ENCODE measurements at places on chromosomes 1 and 21. TPM values are rescaled to one million over a fixed set of nuclear protein-coding genes. Genes with fewer than 3 reads are reported as not detected.
A peak's percentile ranks its signal among the peaks of the same experiment; 100 is the strongest.

The RUNX3 gene
- 0.17 TPM for total RNA-seq

The NOS1AP gene
- 0.76 TPM for total RNA-seq

DNA sequence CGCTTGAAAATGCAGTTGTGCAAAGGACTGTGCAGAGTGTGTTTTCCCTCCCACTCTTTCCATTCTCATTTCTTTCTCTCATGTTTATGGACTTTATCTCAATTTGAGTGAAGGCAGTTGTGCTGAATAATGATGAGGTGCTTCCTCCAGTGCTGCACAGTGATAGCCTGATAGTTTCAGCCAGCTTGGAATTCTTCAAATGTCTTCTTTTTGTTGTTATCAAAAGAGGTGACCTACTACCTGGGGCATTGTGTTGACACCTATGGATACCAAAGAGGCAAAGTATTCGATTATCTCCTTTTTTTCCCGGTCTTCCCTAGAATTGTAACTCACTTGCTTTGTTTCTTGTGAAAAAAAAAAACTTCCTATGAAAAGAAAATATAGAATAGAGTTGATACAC, 132.6 kb upstream of the ESRRG start:
- no peak for DNase-seq

GRCh38 chr1:62341089-62341488, 21.9 kb upstream of the KANK4 start:
- DNase-seq: no peak

DNA sequence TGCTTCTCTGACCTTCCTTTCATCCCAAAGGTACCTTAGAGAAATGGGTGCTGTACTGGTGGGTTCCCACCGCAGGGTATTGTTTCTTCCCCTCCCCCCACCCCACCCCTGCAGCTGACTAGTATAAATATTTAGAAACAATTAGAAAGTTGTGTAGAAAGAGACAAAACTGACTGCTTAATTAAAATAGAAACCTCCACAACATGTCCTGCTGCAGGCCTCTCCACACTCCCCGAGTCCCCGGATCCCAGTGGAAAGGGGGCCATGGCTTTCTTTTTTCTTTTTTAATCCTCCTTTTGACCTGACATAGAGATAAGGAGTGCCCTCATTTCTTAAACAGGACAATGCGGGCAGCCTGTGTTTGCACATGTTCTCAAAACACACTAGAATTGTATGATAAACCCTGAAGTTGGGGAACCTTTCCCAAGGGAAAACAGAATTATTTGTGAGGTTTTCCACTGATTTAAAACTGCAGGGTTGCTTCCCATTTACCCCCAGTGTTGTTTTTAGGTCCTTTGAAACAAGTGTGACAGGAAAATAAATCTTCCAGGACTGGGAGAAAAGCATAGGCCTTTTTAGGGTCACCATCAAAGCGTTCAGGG, 1.7 kb downstream of the RHOU start:
- DNase-seq: no peak

DNA sequence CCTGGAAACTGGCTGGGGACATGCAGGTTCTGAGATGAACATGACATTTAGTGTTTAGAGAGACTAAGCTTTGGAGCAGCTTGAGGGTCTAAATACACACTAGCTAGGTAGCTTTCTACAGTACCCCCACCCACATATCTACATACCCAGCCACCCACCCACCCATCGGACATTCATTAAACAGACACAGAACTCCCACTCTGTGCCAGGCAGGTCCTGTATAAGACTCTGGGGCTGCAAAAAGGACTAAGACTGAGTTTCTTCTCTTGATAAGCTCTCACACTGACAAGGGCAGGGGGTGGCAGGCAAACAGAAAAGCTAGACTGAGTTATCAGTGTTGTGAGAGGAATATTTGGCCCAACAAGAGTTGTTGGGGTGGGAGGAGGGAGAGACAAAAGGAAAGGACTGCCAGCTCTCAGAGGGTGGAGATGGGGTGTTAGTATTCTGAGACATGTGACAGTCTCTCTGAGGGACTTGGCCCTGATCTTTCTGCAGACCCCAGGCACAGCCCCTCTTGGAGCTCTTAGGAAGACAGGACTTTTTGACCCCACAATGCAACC, 6.8 kb downstream of the MAP7D1 start:
- DNase-seq: no peak

The KLHDC7A gene
- not detected for total RNA-seq

The LAPTM5 gene
- 3.4 TPM for total RNA-seq

DNA sequence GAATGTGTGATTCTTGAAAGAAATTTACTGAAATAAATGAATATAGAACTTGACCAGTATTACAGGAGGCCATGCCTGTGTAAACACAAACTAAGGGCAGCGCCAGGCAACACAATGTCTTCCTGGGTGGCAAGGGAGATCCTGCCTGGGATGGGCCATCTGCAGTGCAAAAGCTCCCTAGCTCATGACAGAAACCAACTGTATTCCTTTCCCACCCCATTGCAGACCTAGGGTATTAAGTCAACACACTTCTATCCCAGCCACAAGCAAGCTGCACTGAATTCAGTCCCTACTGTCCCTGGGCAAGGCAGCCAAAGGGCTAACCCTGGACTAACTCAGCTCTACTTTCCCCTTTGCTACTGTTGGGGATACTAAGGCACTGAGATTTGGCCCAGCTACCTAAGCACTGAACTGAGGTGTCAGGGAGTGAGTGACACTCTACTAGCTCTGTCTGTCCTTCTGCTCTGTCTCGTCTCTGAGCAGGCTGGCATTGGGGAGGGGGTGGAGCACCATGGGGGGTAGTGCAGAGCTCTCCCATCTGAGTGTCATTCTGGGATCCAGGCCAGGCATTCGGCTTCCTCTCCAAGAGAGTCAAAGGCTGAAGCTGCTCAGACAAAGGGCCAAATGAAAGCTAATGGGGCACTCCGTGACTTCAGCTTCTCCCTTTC, 2.5 kb downstream of the INKA2 start:
- peak; percentile 73 for DNase-seq

The PHTF1 gene
- total RNA-seq: 77.3 TPM

The ATP5PO gene
- 597 TPM for total RNA-seq

DNA sequence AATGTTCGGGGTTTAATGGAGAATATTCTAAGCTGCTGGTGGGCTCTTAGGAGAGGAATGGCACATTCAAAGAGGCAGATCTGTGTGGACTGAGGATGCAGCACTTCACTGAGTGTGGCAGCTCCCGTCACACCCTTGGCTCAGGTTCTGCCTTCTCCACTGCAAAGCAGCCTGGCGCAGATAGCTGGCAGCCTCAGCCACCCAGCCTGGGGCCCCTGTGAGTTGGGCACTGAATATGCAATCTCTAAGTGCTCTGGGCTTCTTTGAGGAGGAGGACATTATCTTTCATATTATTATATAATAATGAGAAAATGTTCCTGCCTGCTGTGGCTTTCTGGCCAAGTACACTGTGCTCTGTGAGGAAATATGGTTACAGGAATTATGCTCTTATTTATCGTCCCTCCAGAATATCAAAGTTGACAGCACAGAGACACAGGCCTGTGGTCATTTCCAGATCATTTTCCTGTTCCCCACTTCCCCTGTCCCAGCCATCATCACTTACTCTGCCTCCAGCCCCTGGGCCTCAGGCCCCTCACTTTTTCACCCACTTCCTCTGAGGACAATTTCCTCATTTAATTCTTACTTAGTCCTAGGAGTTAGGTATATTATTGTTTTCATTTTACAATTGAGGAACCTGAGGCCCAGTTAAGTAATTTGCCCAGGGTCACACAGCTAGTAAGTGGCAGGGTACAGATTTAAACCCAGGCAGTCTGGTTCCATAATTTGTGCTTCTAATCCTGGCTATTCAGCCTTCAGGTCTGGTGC, 53.6 kb downstream of the MAB21L3 start:
- DNase-seq: no peak

- DNase-seq: no peak
Measured at GRCh38 chr1:12229386-12229834, 420 bp upstream of the VPS13D start.

GRCh38 chr1:200873116-200873670, 412 bp downstream of the GPR25 start:
- no peak for DNase-seq

GRCh38 chr21:35438643-35439404, 389.7 kb upstream of the RUNX1 start:
- DNase-seq: peak; percentile 16

- peak; percentile 46 for DNase-seq
Measured at GRCh38 chr1:52159033-52159789, 17.3 kb downstream of the ZFYVE9 start.

The KRTAP19-3 gene
- not detected for total RNA-seq

GRCh38 chr1:155910621-155911121, 478 bp downstream of the RIT1 start:
- DNase-seq: peak; percentile 65

DNA sequence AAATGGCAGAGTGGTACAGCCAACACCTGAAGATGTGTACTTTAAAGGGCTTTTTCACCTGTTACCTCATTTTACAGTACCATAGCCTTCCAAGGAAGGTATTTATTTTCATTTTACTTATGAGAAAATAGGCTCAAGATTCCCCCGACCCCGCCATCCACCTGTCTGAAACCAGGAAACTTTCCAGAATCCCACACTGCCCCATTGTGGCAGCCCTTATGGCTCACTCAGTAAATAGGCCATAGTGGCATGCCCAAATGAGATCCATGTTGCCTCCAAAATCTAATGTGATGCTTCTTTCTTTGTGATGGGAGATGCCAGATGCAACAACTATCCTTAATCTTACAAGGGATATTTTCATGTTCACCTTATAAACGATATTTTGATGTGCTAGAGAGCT, 97.8 kb downstream of the EBNA1BP2 start:
- peak; percentile 20 for DNase-seq

GRCh38 chr1:14599800-14600199, 1.3 kb downstream of the KAZN start:
- DNase-seq: no peak

DNA sequence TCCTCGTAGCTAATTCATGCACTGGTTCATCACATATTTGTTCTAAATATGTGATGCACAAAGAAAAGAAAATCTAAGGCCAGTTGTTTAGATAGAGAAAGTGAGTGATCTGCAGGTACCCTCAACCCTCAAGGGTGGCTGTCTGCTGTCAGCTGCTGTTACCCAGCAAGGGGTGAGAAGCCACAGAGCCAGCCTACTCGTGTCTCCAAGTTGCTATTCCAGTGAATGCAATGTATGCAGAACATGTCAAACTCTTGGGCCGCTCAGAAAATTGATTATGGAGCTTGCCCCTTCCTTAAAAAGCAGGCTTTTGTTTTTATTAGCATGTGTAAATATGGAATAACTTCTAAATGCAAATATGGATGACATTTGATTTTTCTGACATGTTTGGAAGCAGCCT, 336.3 kb upstream of the ST6GALNAC5 start:
- no peak for DNase-seq
